ENCODE measurements at places on chromosomes 7 and 10. TPM values are rescaled to one million over a fixed set of nuclear protein-coding genes. Genes with fewer than 3 reads are reported as not detected.

DNA sequence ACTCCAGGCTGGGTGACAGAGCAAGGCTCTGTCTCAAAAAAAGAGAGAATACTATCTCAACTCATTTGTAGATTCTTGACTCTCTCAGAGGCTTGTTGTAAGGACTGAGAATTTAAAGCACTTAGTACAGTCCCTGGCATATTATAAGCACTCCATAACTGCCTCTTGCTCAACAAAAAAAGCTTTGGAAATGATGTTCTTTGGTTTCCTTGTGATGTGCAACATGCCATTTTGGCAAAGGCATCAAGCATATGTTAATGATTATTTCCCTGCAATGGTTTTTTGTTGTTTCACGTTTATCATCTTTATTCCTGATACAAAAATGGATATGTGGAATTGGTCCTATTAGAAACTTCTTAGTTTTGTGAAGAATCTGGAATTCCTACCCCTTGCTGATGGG lies 15.7 kb downstream of the NOLC1 start:
- no peak for DNase-seq

GRCh38 chr7:76074972-76075370 lies 27.1 kb downstream of the MDH2 start:
- DNase-seq, result no peak

DNA sequence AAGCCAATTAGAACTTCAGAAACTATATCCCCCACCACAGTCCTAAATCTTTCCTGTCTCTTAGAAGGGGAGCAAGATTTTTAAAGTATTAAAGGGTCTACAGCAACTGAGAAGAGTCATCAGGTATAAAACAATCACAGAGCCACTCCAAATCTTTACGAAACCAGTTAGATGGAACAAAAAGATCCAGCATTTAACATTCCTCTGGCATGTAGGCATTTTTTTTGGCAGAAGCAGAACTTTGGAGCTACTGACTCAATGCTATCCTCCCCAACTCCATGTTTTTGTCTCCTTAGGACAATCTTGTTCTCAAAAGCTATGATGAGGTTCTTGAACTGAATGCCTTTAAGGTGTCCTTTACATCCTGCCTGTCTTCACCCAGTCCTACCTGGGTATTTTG lies 333.3 kb downstream of the PRPF18 start:
- DNase-seq, result no peak

The NCF1 gene
- polyA plus RNA-seq, result 1.1 TPM

- DNase-seq, result no peak
Observed at GRCh38 chr10:22733992-22734391, 19.6 kb upstream of the PIP4K2A start.

DNA sequence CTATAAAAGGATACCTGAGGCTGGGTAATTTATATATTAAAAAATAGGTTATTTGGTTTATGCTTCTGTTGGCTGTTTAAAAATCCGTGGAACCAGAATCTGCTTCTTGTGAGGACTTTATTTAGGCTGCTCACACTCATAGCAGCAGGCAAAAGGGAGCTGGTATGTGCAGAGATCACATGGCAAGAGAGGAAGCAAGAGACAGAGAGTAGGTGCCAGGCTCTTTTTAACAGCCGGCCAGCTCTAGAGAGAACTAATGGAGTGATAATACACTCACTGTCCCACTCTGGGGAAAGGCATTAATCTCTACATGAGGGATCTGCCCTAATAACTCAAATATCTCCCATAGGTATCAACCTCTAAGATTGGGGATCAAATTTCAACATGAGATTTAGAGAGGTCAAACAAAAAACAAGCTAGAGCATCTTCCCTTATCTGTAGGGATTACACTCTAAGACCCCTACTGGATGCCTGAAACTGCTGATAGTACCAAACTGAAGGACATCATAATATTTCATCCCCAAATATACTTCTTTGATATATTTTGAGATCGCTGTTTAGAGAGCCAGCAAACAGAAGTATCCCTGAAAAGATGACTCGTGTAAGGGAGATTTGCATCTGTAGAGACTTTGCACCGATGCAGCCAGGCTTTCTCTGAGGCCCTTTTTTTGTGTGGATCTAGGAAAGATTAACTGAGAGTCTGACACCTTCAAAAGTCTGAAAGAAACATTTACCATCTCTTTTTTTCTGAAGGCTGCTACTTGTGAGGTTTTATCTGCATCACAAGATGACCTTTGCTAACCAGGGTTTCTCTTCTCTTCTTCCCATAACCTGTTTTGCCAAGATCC lies 717.0 kb upstream of the MBL2 start:
- no peak for DNase-seq

GRCh38 chr10:118383699-118384098 lies 41.6 kb upstream of the FAM204A start:
- no peak for DNase-seq

The GIMAP2 gene
- 4.1 TPM for polyA plus RNA-seq

GRCh38 chr7:45181991-45182855 lies 24.6 kb downstream of the RAMP3 start:
- DNase-seq, result no peak

DNA sequence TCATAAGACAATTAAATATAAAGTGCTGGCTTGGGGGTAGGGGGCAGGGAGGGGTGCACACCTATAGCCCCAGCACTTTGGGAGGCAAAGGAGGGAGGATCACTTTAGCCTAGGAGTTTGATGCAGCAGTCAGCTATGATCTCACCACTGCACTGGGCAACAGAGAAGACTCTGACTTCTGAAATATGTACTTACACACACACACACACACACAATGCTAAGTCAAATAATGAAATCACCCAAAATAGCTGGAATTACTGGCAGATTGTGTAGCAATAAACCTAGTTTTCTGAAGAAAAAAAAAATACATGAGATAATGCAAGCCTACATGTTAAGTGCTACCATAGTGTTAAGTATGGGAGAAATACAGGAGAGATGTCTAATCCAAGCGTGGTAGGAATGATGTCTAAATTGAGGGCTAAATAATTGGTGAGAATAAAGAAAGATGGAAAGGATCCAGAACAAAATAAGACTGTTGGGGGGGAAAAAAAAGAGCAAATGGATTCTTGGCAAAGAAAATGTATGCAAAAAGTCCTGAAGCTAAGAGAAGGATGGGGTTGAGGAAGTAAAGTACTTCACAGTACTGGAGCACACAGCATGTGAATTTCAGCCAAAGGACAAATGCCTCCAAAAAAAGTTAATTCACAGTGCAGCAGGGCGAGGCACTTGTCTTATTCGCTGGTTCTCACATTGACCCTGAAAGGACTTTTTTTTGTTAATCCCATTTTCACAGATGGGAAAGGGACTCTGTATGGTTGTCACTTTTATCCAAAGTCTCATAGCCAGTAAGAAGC lies 73.9 kb downstream of the IGF2BP3 start:
- no peak for DNase-seq

- DNase-seq, result no peak
Observed at GRCh38 chr10:76628801-76629200, 1008.8 kb downstream of the KCNMA1 start.

- DNase-seq, result no peak
Observed at GRCh38 chr7:139738101-139738489, 39.7 kb downstream of the HIPK2 start.
